ENCODE measurements at places on chromosomes 6 and 20.

DNA sequence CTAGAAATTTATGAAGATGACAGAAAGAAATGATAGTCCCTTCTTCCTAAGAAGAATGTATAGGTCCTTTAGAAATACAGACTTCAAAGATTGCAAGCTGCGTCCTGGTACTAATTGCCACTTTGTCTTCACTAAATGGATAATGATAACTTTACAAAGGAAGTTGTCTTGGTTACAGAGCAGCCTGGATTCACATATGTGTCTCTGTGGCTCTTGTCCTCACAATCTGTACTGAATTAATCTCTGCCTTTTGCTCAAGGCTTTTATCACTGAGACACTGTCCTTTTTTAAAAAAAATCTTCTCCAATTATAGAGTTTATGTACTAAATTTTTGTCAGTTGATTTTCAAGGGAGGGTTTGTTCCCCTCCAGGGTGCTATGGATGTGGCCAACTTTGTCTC, 17.5 kb upstream of the MRAP2 start:
- DNase-seq: no peak

- DNase-seq: no peak
Measured at GRCh38 chr6:93393554-93394074, 25.7 kb downstream of the EPHA7 start.

DNA sequence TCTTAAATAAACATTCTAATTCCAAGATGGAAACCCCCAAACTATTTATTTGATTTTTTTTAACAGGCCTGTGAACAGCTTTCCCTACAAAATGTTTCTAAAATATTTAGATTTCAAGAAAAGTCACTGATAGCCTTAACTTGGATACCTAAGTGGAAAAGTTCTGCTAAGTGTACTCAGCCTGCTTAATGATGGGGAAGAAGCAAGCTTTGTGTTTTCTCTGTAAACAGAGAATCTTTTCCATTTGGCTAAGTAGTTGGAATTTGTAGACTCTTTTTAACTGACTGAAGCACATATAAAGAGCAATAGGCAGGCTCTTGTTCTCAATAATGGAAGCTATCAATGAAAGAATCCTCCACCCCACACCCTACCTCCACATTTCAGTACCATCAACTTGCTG, 108.2 kb downstream of the KIF6 start:
- DNase-seq: no peak

DNA sequence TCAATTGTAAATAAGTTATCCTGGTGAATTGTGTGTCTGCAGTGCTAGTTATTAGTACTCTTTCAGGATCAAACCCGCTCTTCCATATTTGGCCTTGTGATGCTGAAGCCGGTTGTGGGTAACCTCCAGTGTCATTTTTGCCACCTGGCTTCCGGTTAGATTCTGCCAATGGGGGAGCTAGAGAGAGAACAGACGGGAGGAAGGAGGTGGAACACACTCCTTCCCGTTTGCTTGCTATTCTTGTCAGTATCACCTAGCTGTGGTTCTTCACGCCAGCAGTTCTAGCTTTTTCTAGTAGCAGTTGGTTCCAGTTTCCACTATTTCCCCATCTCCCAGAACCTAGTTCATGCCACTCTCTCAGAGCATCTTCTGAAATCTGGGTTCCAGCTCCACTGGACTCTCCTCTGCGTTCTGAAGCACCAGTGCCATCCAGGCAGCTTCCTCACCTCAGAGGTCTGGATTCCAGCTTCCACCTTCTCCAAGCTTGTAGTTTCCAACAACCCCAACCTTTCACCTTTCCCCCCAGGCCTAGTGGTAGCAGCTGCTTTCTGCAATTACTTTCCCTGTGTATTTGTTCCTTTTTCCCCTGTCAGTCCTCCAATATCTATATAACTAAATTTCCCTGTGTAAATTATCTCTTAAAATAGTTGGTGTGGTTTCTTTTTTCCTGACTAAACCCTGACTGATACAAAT, 46.9 kb upstream of the LOC128125822 start:
- no peak for DNase-seq

DNA sequence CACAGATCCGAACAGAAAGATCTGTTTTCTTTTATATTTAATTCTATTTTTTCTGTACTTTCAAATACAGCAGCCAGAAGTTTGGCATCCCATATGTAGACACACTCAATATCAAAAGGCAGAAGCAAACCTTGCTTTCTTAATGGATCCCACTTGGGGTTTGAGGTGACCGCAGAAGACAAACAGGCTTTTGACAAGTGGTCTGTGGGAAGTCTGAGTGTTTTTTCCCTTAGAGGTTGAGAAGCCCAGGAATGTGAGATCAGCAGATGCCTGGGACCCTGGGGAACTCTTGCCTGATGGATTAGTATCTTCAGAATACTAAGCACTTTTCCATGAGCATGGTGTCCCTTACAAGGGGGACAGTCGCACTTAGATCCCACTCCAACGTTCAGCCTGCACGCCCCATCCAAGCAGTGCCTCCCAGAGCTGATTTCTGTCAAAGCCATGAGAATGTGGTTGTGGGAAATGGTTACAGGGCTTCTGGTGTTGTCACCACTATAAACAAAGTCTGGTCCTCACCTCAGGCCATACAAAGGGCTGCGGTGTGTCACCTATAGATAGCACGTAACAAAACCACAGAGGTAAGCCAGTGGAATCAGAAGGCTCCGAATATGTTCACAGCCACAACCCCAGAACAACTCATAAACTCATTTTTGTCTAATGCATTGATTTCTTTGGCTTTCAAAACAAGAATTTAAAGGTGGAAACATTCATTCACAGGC, 12.7 kb downstream of the IL17F start:
- no peak for DNase-seq

DNA sequence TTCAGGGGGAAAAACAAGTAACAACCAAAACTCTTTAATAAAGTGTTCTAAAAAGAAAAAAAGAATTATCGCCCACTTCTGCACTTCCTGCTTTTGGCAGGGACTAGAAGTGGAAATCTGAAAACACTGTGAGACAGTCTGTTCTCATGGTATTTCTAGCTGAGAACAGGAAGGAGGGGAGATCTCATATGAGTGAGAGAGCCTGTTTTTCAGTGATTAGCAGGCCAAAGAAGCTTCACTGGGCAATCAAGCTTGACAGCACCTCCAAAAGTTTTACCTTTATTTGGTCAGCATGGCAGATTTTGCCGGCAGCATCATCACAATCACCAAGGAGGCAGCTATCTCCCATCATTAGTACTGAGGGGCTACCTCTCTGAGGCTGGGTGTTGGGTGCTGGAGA, 79.5 kb upstream of the ATXN1 start:
- no peak for DNase-seq

DNA sequence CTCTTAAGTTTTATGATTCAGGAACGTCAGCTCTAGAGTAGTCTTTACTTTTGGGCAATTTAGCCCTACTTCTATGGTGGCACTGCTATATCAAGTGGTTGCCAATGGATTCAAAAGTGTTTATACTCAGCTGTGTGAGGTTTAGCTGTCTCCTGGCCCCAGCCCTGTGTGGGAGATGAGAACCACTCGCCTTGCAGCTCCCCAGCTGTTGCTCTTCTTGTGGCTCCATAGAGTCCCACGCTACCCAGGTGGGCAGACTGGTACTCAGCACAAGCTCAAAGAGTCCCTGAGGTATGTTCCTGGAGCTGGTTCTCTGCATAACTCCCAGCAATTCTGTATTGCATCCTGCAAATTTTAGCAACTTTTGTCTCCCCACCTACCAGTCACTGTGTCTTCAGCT, 59.6 kb downstream of the C6orf118 start:
- no peak for DNase-seq

- DNase-seq: no peak
Measured at GRCh38 chr6:106281088-106281487, 44.5 kb downstream of the ATG5 start.

DNA sequence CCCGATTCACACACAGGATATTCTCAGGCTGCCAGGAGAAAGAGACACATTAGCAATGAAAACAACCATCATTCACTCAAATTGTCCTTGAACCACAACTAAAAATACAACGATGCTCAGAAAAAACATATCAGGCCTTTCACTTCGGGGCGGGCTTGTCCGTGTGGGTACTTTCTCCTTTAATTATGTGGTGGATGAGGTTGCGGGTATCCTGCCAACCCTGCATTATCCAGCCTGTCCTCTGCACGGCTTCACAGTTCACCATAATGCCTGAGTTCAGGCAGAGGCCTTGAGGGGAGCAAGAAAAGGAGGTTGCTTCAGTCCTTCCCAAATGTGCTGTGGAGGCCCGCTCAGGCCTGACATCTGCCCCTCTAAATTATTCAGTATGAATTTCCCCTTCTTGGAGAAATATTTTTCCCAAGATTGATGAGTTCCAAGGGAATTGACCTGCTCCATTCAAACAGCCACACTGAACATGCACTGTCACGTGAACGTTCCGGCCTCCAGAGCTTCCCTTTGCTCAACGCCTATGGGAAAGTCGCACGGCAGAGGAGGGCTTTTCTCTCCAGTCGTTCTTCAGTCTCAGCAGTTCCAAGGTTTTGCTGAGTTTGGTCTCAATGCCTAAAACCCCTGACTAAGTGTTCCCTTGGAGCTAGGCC, 70.3 kb downstream of the MYLK4 start:
- no peak for DNase-seq

GRCh38 chr6:126437205-126437604, 97.3 kb downstream of the CENPW start:
- DNase-seq: no peak

DNA sequence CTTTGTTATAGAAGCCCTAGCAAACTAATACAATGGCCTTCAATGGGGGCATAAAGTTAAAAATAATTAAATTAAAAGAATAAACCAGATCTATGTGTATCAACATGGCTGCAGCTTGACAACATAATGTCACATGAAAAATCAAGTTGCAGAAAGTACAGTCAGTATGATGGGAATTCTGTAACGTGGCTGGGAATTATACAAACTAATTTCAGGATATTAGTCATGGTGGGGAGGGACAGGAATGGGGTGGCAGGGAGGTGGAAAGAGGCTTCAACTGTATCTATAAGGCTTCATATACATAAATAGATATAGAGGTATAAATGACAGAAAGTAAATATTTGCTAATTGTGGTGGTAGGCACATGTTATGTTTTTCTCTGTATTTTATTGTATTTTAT, 107.1 kb downstream of the UNC5CL start:
- DNase-seq: no peak

DNA sequence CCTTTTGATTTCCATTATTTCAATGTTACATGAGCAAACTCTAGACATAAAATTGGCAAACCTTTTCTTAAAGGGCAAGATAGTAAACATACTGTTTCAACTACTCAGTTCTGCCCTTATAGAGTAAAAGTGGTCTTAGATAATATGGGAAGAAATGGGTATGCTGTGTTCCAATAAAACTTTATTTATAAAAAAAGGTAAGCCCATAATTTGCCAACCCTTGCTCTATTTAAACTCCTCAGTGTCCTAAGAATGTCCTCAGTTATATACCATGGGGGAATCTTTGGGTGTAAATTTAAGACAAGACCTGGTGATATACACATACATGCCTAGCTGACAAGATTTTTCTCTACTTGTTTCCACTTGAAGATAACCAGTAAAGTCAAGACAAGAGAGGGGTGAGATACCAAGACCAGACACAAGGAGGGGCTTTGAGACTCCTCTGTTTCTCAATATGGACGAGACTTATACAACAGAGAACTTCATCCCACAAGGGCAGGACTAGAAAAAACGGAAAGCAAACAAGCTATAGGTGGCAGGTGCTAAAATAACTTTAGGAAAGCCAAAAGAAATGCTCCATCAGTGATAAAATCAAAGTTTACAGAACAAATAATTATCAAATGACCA, 10.5 kb downstream of the SNX3 start:
- DNase-seq: no peak

DNA sequence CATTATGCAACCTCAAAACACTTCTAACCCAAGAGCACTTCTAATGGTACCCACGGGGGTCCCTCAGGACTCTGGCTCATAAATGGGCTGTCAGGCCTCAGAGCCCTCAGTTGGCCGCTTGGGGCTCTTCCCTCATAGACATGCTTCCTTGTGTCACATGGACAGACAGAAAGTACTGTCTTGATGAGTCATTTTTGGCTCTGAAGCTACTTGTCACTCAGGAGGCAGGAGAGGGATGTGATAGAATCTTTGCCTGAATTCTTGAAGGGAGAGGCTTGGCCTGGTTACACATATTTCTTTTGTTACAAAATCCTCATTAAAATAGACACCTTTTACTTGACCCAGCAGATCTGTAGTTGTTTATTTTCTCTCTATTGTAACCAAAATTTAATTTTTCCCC, 15.1 kb upstream of the EDN1 start:
- DNase-seq: no peak

- DNase-seq: no peak
Measured at GRCh38 chr6:54646951-54647664, 199.5 kb upstream of the FAM83B start.

- no peak for DNase-seq
Measured at GRCh38 chr6:11196511-11197174, 35.8 kb downstream of the NEDD9 start.

- no peak for DNase-seq
Measured at GRCh38 chr20:54643761-54644160, 168.4 kb downstream of the DOK5 start.

- no peak for DNase-seq
Measured at GRCh38 chr20:61573415-61574305, 321.6 kb downstream of the CDH4 start.

DNA sequence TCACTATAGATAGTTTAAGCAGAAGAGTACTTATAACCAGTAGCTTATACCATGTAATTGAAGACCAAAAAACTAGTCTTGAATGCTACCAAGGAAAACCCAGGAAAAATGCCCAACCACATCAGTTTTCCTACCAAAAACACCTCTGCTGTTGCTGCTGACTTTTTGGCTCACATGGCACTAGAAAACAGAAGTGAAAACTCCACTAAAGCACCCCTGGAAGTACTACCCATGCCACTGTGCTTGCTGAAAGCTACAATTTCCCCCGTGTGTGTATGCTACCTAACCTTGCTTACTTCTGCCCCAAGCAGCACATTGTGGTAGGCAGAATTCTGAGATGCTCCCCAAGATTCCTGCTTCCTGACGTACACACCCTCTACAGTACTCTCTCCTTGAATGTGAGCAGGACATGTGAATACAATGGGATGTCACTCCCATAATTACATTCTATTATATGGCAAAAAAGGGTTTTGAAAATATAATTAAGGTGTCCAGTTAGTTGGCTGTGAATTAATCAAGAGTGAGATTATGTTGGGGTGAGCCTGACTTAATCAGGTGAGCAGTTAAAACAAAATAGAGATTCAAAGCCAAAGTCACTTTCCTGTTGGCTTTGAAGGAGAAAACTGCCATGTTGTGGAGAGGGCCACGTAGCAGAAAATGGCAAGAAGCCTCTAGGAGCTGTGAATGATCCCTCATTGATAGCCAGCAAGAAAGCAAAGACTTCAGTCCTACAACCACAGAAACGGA, 209.8 kb upstream of the MARCKS start:
- no peak for DNase-seq

DNA sequence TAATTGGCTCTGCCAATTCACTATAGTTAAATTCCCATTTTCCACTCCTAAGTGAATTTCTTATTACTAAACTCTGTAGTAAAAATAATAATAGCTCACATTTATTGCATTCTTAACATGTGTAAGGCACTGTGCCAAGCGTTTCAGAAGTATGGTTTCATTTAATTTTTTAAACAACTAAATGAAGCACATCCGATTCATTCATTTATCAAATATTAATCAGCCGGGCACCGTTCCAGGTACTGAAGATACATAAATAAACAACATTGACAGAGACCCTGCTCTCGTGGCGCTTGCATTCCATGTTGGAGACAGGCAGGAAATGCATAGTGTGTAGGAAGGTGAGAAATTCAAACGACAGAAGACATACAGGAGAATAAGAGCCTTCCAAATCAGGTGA, 423.2 kb upstream of the JARID2 start:
- no peak for DNase-seq

- DNase-seq: no peak
Measured at GRCh38 chr20:54525916-54526590, 50.7 kb downstream of the DOK5 start.

All from DMS153 (cell line).